ENCODE measurements at places on chromosomes 2 and 18. TPM values are rescaled to one million over a fixed set of nuclear protein-coding genes. Genes with fewer than 3 reads are reported as not detected.

GRCh38 chr2:2653231-2653630 lies 322.2 kb upstream of the MYT1L start:
- DNase-seq = no peak

DNA sequence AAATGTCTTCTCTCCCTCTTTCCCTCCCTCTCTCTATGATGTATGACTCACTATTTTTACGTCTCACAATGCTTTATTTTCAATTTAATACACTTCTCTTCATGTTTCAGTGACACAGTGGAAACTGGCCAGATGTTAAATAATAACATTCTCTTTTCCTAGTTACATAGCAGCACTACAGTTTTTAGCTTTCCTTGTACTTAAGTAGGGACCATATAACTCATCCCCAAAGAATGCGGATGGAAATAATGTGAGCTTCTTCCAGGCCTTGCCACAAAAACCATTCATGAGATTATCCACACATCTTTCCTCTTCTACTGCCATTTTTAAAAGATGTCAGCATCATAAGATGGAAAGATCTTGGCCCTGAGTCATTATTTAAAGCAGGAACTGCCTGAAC lies 789.4 kb downstream of the LRP1B start:
- DNase-seq = no peak

- no peak for DNase-seq
Observed at GRCh38 chr2:127909019-127909418, 23.3 kb upstream of the AMMECR1L start.

Gene SPEG
- 199 TPM for total RNA-seq

- DNase-seq = no peak
Observed at GRCh38 chr2:167506395-167506794, 618.1 kb downstream of the XIRP2 start.

DNA sequence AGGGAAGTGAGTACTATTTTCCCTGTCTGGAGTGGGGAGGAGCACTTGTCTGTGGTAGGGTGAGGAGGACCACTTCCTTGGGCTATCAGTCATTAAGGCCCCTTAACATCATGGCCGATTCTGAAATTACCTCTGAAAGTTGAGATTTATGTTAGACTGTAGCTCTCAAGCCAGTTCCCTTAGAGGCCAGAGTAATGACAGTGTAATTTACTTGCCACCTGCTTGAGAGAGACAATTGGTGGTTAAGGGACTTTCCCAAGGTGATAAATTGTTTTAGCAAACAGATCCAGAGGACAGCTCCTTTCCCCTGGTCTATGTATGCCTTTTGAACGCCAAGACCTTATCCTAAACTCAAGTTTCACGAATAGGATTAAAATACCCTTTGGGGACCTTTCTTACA lies 56.1 kb downstream of the NEDD4L start:
- DNase-seq = no peak

DNA sequence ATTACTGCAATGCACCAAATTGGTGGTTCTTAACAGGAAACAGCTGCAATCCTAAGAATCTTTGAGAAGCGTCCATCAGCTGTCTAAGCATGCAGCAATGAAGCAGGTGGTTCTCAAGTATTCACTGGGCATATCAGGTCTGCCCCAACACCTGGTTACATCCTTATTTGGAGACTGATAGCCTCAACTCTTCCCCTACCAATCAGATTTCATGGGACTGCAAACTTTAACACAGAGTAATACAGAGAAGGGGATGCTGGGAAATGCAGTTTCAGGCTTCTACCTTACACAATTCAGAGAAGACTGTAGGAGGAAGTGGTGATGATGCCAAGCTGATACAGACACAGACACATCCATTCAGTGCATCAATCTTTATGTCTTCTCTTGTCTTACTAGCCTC lies 240.5 kb downstream of the BCL2 start:
- no peak for DNase-seq

GRCh38 chr2:207630491-207630890 lies 5.3 kb upstream of the METTL21A start:
- no peak for DNase-seq

GRCh38 chr2:235044501-235045271 lies 92.9 kb downstream of the SH3BP4 start:
- peak; percentile 66 for DNase-seq

Gene SOX11
- total RNA-seq = 2.8 TPM

GRCh38 chr2:132901661-132902060 lies 231.7 kb upstream of the LYPD1 start:
- DNase-seq = no peak

GRCh38 chr2:9191041-9191481 lies 15.6 kb upstream of the ASAP2 start:
- peak; percentile 83 for DNase-seq

DNA sequence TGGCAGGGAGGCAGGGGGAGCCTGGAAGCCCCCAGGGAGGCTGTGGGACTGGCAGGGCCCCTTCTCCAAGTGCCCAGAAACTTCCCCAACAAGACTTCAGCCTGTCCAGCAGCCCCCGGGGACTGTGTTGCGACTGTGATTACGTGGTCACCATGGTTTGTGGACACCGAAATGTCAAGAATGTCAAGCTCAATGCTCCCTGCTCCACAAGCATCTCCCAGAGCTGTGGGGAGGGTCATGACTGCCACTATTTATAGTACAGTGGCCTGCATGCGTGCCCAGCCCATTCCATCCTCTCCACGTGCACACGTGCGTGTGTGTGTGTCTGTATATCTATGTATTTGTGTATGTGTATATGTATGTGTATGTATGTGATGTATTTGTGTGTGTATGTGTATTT lies 93.8 kb upstream of the MBOAT2 start:
- DNase-seq = no peak

Gene KCNG2
- 0.32 TPM for total RNA-seq

GRCh38 chr2:16663121-16663905 lies 2.3 kb downstream of the CYRIA start:
- no peak for DNase-seq

Gene ELOA2
- total RNA-seq = not detected

GRCh38 chr2:74464406-74464805 lies 776 bp downstream of the MOGS start:
- DNase-seq = no peak

Gene SPAG16
- 22.8 TPM for total RNA-seq

- DNase-seq = no peak
Observed at GRCh38 chr2:127270663-127271062, 23.3 kb downstream of the ERCC3 start.

GRCh38 chr2:58708565-58708964 lies 467.4 kb upstream of the FANCL start:
- no peak for DNase-seq

GRCh38 chr2:186950694-186951093 lies 101.7 kb upstream of the ZSWIM2 start:
- DNase-seq = no peak

DNA sequence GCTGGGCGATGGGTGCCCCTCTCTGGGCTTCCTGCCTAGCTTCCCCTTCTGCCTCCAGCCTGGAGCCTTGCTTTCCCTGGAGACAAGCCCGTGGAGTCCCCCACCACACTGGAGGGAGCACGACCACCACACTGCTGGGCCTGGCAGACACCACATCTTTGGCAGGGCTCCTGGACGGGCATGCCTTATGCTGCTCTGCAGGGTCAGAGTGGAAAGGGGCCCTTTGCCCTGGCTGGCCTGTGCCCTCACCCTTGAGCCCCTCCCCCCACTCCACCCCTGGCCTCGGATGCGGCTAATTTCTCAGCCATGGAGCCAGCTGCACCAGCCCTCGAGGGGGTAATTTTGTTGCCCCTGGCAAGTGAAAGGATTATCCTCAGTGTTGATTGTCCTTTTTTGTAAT lies 194.5 kb downstream of the LOXHD1 start:
- DNase-seq = peak; percentile 66

GRCh38 chr2:96816836-96817702 lies 1.0 kb downstream of the CNNM3 start:
- no peak for DNase-seq

Gene LAMA3
- 3.0 TPM for total RNA-seq

- no peak for DNase-seq
Observed at GRCh38 chr18:45066886-45067285, 386.2 kb downstream of the SETBP1 start.

DNA sequence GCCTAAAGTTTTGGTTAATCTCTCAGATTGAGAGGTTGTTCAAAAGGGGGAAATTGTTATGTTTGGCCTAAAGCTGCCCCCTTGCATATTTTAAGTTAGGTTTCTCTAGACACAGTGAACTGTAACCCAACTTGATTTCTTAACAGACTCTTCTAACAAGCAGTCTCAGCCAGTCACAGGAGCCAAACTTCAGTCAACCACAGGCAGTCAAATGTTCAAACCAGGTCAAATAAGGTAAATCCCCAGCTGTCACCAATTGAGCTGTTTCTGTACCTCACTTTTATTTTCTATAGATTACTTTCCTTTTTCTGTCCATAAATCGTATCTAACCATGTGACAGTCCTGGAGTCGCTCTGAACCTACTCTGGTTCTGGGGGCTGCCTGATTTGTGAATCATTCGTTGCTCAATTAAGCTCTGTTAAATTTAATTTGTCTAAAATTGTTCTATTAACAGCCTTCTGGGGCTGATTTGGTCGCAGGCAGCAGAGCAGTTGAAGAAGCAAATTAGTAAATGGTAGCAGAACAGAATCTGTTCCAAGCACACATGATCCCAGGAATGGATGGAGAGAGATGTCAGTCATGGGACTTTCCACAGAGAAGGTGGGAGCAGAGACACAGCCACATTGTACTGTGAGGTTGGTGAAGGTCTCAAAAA lies 16.4 kb upstream of the NFU1 start:
- no peak for DNase-seq

DNA sequence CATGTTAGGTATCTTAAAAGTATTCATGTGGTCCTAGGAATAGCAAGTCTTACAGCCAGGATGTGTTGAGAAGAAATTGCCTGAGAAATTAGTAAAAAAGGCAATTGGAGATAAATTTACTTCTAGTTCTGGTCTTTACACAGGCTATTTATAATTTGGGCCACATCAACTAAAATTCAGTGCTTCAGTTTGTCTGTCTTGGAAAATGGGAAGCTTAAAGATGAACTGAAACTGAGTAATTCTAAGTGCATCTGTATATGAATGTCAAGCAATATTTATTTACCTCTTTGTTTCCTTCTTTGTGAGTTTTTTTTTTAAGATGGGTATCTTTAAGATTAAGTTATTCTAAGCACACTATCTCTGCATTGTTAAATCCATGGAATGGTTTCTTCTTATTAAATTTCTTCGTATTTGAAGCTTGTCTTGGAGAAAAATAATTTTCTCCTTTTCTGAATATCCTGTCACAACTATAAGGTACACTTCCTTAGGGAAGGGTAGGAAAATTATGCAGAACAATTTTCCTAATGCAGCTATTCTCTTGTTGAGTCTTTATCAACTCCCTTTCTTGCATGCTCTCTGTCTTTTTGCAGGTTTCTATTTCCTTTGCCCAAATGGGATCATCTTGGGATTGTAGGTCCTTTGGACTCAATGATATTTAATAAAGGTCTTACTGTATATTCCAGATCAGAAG lies 39.7 kb upstream of the MMADHC start:
- no peak for DNase-seq

Gene DYSF
- total RNA-seq = 82.8 TPM

- DNase-seq = no peak
Observed at GRCh38 chr2:55718165-55719008, 24.7 kb upstream of the PNPT1 start.

DNA sequence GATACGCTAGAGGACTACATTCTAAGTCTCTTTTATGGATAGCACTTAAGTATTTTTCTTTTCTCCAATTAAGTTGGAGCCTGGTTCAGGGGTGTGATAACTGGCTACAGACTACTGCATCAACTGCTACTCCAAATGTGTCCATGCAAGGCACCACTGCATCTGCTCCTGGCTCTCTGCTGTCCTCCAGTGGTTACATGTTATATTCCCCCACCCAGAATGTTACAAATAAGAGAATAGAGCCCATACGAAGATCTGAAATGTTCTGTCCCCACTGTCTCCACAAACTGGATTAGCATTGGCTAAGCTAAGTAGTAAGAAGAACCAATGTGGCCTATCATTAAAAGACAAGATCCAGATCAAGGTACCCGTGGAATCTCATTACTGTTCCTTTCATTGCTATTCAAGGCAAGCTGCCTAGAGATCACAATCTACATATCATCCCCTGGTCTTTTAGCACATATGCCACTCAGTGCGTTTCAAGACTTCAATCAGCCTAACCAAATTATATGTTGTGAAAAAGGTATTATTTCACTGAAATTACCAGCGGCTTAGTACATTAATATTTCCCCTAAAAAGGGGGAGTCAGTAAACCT lies 308.3 kb upstream of the SLC8A1 start:
- DNase-seq = no peak

GRCh38 chr18:50917021-50917420 lies 38.1 kb downstream of the ME2 start:
- no peak for DNase-seq

GRCh38 chr2:136118819-136119716 lies 1.1 kb upstream of the CXCR4 start:
- DNase-seq = peak; percentile 91

Gene PARD3B
- 9.5 TPM for total RNA-seq

DNA sequence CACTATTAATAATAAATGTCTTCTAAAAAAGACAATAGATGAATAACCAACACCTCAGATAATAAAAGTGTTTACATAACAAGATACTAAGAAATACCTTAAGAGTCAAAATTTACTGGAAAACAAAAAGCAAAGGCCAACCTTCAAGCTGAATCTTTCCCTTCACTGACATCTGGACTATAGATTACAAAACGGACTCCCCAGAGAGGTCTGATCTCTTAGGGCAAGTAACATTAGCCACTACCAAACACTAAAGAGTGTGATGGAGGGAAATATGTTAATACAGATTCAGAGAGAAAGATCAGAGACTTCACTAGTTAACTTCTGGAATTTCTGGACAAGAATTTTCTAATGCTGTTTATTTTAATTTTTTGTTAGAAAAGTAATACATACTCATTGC lies 13.9 kb downstream of the CLASP1 start:
- DNase-seq = no peak

Gene ANKRD30B
- total RNA-seq = not detected

Gene STAMBP
- 37.4 TPM for total RNA-seq

Gene GKN2
- not detected for total RNA-seq

Gene REG1A
- not detected for total RNA-seq

Gene RGPD3
- 0.08 TPM for total RNA-seq

DNA sequence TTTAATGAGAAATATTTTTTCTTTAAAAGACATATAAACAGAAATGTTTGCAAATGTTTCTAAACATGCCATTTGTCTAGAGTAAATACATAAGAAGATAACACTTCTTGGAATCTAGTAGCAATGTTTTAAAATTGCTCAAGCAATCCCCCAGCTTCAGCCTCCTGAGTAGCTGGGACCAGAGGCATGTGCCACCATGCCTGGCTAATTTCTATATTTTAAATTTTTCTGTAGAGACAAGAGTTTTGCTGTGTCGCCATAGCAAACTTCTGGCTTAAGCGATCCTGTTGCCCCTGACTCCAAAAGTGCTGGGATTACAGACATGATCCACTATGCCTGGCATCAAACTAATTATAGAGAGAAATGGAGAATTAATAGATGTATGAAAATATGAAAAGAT lies 14.6 kb upstream of the MBD2 start:
- DNase-seq = no peak

GRCh38 chr2:137539336-137539735 lies 424.9 kb upstream of the HNMT start:
- no peak for DNase-seq

GRCh38 chr18:56235071-56235470 lies 403.3 kb downstream of the TXNL1 start:
- DNase-seq = no peak
